ENCODE measurements at places on chromosomes 6 and 20.

DNA sequence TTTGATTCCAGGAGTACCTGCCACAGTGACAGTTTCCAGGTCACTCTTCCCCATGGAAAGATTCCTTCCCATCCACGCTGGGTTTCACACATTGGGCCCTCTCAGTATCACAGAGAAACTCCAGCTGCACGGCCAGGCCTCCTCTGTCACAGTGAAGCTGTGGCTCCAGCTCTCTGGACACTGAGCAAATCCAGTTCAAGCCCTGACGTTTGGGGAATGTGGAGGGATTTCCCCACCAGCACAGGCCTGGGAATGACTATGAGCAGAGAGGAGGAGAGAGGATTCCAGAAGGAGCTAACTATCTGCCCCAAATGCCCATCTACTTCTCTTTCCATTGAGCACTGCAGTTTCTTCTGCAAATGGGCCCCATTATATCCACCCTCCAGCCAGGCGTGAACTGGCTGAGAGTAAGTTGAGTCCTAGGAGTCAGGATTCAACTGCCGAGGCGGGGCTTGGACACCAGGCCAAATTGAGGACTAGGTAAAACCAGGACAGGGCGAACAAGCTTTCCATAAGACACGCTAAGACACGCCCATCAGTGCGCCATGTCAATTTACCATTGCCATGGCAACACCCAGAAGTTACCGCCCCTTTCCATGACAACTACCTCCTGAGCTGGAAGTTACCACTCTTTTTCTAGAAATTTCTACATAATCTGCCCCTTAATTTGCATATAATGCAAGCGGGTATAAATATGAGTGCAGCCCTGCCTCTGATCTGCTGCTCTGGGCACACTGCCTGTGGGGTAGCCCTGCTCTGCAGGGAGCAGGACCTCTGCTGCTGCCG is 9.2 kb upstream of the BNIP5 start:
- no peak for DNase-seq

DNA sequence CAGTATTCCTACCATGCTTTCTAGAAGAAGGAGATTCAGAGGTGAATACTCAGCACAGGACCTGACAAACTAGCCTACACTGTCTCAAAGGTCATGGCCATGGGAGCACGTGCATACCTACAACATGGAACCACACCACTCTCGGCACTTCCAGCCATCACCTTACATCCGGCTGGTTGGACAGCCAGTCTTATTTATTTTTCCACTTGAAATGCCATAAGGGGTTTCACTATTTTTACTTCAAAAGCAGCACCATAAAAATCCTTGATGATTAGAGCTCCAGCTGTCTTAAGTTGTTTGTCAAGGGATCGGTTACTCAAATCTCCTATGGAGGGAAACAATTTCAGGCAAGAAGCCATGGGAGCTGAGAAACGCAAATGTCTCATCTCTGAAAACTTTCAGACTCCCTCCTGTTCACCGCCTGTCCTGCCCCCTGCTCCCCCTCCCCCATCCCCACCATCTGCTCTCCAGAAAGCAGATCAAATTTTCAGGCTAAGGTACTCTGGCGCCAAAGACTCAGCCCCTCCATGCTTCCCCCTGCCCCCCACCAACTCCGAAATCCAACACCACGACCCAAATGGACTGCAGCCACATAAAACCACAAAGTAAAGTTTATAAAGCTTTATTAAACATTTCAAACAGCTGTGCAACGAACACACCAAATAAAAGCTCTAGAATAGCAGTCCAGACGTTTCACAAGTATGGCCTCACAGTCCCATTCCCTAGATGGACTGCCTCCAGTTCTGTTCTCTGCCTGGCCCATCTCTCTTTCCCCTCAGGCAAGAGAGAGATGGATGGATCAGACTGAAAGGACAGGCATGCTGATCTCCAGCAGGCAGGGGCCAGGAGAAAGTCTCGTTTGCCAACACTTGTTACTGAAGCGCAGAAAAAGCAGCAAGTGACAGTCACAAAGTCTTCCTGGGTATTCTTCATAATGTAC is 4.0 kb upstream of the NNAT start:
- DNase-seq = no peak

- no peak for DNase-seq
Observed at GRCh38 chr20:1188347-1188746, 3.6 kb upstream of the TMEM74B start.

GRCh38 chr6:133248241-133249001 is 7.3 kb downstream of the EYA4 start:
- no peak for DNase-seq

GRCh38 chr6:3596766-3597165 is 139.9 kb upstream of the SLC22A23 start:
- no peak for DNase-seq

DNA sequence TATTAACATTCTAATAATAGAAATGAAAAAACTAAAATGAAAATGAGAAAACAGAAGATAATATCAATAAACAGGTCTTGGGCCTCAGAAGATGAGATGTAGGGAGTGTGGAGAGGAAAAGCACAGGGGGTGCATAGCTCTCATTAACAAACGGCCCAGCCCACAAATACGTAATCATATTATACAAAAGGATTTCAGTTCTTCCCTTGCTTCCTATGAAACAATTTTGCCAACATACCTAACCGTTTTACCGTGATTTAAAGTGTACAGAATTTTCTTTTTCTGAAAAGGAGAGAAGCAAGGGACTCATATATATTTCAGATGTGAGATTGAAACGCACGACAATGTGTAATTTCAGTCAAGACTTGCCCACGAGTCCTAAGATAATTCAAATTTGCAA is 136.0 kb downstream of the HFE start:
- no peak for DNase-seq

DNA sequence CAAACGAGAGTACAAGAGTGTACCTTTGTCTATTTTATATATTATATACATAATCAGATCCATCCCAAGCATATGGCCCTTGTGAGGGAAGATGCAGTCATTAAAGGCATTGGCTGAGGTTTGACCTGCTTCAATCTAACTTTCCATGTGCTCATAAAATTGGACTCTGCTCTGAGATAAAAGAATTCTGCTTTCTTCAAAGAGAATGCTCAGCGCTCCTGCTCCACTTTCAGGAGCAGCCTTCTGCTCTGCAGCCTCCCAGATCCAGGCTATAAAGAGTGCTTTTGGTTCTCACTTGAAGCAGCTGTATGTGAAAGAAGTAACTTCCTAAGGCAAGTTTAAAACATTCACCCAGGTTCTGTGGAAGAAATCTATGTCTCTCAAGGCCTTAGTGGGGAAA is 45.3 kb downstream of the CD83 start:
- DNase-seq = no peak

DNA sequence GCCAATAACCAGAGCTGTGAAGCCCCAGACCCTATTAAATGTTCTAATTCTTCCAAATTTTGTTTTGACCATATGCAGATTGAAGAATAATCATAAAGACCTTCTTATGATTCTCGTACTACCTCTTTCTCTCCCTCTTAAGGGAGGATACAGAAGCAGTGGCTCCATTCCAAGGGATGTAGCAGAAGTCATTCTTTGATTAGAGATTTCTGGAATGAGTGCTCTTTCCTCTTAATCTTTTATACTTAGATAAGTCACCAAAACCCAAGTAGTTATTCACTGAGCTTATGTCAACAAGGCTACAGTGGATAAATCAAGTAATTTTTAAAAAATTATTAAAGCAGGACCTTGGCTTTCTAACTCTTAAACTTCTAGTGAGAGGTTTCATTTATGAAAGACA is 266.0 kb upstream of the STXBP5 start:
- DNase-seq = no peak

- DNase-seq = no peak
Observed at GRCh38 chr20:60573003-60573680, 614.9 kb downstream of the CDH26 start.

- no peak for DNase-seq
Observed at GRCh38 chr6:159646116-159646515, 46.9 kb downstream of the SOD2 start.

Measured in dorsolateral prefrontal cortex (tissue), 122 donors.